ENCODE measurements at places on chromosomes 2 and 18. TPM values are rescaled to one million over a fixed set of nuclear protein-coding genes. Genes with fewer than 3 reads are reported as not detected.

Gene DSG1
- total RNA-seq: not detected

Gene DYTN
- not detected for total RNA-seq

Gene HK2
- 19.1 TPM for total RNA-seq

Gene SPC25
- not detected for total RNA-seq

Gene ZNF407
- 15.2 TPM for total RNA-seq

Gene ADGRF3
- total RNA-seq: not detected

Gene ACAA2
- total RNA-seq: 57.6 TPM

Gene HOXD8
- 0.44 TPM for total RNA-seq

Gene ANAPC1
- 42.7 TPM for total RNA-seq

Gene STPG4
- total RNA-seq: 0.17 TPM

Gene KHK
- total RNA-seq: 0.50 TPM

Gene FIGN
- total RNA-seq: 1.2 TPM

Gene CXCR1
- not detected for total RNA-seq

Gene RAB6D
- total RNA-seq: not detected

Gene ARHGEF4
- total RNA-seq: 1.3 TPM

Gene POTEJ
- total RNA-seq: not detected

Gene HOXD1
- not detected for total RNA-seq

Gene EGR4
- 0.83 TPM for total RNA-seq

Gene ID2
- 144 TPM for total RNA-seq

Gene CHRND
- not detected for total RNA-seq

Gene GLI2
- total RNA-seq: 3.2 TPM

Gene ABCB11
- total RNA-seq: under 0.01 TPM

Gene GAREM2
- total RNA-seq: 1.3 TPM

Gene IL36G
- not detected for total RNA-seq

Gene ATP8B1
- total RNA-seq: 83.7 TPM

Gene ICOS
- total RNA-seq: not detected

Gene ASNSD1
- total RNA-seq: 82.2 TPM

Gene CRYGD
- total RNA-seq: not detected

Data from smooth muscle cell of trachea (primary cell).